Anterior cingulate cortex (tissue), 58 donors: ENCODE measurements at places on chromosomes 7 and 10.

DNA sequence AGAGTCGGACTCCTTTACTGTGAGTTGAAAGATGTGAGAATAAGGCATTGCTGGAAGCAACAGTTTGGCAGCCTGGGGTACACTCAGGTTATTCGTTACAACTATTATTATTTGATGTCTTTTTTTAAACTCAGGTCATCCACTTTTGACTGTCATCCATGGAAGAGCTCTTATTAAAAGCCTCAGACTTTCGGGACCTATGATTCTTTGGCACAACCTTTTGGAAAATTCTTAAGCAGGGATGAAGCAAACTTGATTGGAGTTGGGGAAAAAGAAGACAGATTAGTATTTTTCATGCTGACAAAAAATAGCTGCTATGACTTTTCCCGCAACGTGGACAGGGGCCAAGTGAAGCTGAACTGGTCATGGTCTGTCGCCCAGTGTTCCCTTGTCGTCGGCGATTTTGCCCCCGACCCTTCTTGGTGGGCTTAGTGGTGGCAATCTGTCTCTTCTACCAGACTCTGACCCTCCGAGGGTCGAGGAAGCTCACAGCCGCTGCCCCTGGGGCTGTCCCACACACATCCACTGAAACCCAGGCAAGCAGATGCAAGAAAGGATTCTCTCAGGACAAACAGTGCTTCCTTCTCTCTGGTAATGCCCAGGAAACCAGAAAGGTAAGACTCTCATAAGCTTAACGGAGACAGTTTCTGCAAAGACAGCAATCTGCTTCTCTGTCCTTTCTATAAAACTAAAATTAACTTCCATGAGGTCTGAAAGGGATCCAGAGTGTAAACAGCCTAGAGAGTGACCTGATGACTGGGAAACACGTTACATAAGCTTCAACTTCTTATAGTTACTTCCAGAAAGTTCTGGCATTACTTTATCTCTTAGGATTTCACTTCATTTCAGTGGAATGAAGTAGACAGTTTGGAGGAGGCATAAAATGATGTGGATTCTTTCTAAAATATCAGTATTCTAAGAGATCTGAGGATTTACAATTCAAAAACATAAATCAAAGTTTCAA, 1.0 kb downstream of the CPED1 start:
- DNase-seq: no peak

- no peak for DNase-seq
Measured at GRCh38 chr7:25922296-25922695, 229.7 kb upstream of the NFE2L3 start.

DNA sequence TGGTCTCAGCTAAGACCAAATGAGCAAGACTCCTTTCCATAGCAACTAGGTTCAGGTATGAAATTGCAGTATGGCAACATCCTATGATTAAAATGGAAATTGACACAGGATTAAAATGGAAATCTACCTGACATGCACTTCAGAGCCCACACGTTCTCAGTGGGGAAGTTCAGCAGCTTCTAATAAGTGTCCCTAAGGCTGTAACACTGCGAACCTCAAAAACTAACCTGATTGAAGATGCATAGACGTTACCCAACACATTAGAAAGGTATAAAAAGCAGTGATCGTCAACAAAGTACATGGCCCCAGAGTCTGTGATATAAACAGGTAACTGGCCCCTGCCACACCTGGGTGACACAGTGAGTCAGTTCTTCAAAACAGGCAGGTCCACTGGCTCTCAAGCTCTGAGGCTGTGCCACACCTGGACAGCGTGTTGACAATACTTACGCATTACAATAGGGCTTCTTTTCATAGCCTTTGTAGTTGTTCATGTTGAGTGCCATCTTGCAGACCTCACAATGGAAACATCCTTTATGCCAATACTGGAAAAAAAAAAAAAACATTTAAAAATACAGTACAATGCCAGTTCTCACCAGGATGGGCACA, 274.9 kb upstream of the NEBL start:
- DNase-seq: no peak

DNA sequence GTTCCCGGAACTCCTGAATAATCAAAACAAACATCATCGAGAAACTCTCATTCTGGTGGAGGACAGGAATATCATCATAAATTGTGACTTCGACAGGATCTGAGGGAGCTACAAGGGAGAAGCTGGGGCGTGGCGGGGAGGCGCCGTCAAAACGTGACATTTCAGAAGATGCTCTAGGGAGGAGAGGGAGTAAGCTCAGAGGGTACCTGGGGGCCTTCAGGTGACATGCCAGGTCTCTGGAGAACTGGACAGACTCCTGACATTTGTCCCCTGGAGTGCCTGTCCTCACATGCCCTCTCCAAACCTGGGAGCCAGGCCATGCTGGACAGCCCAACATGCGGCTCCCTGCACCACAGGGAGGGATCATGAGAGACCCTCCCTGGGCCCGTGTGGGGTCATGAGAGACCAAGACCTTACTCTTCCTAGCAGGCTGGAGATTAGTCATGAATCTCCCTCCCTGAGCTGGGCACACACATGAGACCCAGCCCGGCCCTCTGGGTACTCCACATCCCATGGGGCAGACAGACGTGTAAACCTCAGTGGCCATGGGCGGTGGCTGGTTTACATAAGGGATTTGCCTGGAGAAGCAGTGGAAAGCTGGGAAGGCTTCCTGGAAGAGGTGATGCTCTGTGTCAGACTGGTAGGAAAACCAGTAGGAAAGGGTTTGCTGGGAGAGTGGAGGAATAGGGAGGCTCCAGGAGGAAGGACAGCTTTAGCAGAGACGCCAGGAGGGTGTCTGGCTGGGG, 81.0 kb downstream of the MYL10 start:
- DNase-seq: no peak

GRCh38 chr10:118950190-118950680, 79.3 kb upstream of the NANOS1 start:
- DNase-seq: no peak

GRCh38 chr7:51349820-51350545, 33.4 kb upstream of the COBL start:
- DNase-seq: no peak

GRCh38 chr7:1210321-1210978, 22.2 kb upstream of the UNCX start:
- DNase-seq: no peak

GRCh38 chr7:24777806-24778205, 20.5 kb upstream of the GSDME start:
- no peak for DNase-seq

- no peak for DNase-seq
Measured at GRCh38 chr7:42082144-42082543, 154.9 kb downstream of the GLI3 start.

GRCh38 chr7:101531726-101532357, 97.3 kb downstream of the MYL10 start:
- no peak for DNase-seq

- DNase-seq: no peak
Measured at GRCh38 chr7:1505731-1506550, 1.8 kb upstream of the INTS1 start.

- no peak for DNase-seq
Measured at GRCh38 chr10:49113741-49114141, 1.6 kb downstream of the VSTM4 start.

GRCh38 chr7:25923741-25924460, 228.1 kb upstream of the NFE2L3 start:
- DNase-seq: no peak

DNA sequence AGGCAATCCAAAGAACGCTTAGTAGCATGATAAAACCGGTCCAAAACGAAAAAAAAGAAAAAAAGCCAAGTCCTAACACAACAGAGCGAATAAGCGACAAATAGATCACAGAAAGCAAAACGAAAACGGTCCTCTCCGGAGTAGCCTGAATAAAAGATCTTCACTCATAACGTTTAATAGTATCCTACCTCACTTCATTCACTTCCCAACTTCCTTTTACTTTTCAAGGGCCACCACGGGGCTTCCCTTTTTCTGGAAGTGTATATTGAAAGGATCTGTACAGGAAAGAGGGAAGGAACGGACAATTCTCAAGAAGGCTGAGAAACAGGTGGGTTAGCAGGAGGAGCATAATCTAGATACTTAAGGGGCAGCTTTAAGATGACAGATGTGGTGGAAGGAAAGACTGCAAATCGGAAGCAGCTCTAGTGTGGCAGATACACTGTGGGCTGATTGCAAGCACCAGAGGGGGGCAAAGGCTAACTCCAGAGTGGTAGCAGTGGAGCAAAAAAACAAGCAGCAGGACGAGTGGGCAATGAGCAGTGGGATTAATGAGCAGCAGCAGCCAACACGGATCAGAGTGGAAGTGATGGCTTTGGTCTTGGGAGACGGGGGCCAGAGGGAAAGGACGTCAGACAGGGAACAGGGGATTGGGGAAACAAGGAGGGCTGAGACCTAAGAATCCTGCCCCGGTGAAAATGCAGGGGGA, 866 bp downstream of the CNOT4 start:
- DNase-seq: no peak

DNA sequence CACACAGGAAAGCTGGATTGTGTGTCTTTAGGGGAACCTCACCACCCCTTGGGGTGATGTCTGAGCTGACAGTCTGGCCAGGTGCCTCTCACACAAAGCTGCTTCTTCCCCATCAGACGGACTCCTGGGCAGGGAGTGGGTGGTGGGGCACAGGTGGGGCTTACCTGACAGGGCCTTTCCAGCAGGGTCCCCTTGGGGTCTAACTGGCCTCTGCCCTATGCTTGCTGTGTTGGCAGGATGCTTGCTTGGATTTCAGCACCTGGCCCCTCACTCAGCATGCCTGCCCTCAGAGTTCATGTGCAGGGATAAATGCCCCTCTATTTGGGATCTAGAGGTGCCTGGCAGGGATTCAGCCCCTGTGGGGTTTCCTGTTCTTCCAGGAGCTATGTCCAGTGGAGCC, 496.9 kb upstream of the ZMIZ1 start:
- DNase-seq: no peak

DNA sequence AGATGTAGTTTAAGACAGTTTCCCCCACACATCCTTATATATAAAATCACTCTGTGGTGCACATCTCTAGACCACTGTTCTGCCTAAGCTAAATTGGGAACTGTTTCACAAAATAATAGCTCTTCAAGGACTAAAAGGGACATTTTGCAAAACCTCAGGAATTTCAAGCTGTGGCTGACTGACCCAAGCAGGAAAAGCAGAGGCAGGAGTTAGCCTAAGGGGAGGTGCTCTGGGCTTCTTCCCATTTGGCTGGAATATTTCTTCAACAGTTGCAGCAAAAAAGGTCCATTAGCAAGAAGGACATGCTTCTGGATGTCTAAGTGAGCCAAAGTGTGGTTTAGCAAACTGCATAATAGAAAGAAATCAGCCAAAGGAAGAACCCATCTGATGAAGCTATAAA, 551.2 kb upstream of the ANKRD30A start:
- DNase-seq: no peak

- DNase-seq: no peak
Measured at GRCh38 chr7:29053105-29053872, 93.0 kb downstream of the CPVL start.

DNA sequence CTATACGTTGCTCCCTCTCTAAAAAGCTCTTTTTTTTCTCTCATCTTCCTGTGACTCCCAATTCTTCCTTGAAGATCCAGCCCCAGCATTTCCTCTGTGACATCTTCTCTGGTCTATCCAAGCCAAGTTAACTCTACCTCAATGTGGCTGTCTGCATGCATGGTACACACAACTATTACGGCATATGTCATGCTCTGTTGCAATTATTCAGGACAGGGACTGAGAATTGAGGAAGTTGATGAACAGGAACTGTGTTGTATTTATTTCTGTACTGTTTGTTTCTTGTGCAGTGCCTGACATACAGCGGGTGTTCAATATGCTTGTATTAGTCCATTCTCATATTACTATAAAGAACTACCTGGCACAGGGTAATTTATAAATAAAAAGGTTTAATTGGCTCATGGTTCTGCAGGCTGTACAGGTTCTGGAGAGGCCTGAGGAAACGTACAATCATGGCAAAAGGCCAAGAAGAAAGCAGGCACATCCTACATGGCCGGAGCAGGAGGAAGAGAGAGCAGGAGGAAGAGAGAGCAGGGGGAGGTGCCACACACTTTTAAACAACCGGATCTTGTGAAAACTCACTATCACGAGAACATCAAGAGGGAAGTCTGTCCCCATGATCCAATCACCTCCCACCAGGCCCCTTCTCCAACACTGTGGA, 6.3 kb downstream of the TRPV5 start:
- DNase-seq: no peak

GRCh38 chr7:151240536-151240935, 8.0 kb downstream of the SMARCD3 start:
- DNase-seq: no peak

GRCh38 chr10:14698111-14698828, 76.4 kb downstream of the FAM107B start:
- DNase-seq: no peak

- DNase-seq: no peak
Measured at GRCh38 chr10:2575460-2575859, 491.9 kb upstream of the PFKP start.

- DNase-seq: no peak
Measured at GRCh38 chr10:117616179-117616578, 73.6 kb downstream of the EMX2 start.

DNA sequence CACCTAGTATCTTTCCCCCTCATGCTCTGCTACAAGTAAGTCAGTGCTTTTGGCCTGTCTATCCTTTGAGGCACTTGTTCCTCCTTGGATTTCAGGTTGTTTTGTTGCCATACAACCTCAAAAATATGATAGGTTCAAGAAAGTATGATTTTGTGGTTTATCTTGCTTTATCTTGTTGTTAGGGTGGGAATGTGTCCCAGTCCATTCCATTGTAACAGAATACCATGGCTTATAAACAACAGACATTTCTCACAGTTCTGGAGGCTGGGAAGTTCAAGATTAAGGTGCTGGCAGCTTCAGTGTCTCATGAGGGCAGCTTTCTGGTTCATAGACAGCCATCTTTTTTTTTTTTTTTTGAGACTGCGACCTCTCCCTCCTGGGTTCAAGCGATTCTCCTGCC, 72.1 kb downstream of the TMEM270 start:
- no peak for DNase-seq

DNA sequence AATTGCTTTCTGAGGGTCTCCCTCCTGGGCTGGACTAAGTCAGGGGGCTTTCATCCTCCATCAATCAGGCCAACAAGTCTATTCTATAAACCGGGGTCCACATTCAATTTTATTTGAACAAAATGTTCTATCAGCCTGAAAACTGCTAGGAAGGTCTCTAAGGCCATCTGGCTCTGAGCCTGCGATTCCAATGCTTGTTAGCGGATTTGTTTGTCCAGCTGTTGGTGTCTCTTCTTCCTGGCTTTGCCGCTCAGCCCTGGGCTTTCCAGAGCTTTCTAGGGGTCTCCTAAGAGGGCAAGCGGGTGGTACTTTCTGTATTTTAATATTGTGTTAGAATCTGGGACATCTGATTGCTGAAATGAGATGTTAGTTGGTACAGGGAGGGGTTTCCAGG, 136.7 kb downstream of the VIPR2 start:
- no peak for DNase-seq

DNA sequence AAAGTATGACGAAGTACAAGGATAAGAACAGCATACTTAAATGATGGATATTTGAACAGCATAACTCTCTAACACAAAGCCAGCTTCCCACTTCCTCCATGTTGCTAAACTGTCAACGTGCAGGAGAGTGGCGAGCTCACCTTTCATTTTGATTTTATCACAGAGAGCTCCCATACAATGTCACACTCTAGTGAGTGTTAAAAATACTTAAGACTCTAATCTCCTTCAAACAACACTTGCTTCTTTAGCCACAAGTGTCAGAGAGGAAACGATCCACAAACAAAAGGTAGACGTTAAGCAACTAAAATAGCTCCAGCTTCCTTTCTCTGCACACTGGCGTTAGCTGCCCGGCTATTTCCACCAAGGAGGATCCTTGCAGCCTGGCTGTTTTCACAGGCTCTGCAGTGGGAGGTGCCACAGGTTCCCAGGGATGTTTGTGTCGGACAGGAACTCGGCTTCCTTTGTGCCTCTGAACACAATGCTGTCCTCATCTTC, 194.6 kb downstream of the COBL start:
- no peak for DNase-seq

GRCh38 chr10:103429647-103430046, 22.5 kb downstream of the CALHM2 start:
- no peak for DNase-seq
